ENCODE measurements at places on chromosomes 7 and 10.

DNA sequence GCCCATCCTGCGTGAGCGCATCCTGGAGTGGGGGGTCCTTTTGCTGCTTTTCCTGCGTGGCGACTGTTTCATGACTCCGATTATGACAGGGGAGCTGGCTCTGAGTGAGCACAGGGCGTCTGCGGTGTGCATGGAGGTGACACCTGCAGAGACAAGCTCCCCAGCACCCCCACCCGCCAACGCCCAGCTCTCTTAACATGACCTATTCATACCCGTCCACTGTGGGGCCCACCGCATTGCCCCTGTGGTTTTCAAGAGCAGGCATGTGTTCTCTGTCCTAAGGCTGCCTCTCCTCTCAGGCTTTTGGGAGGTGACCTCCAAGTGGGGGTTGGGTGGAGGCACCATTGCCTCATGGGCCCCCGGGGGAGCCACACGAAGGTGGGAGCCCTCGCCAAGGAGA is 500.7 kb downstream of the TCERG1L start:
- DNase-seq, result no peak

GRCh38 chr10:125592897-125593296 is 90.1 kb downstream of the TEX36 start:
- peak; percentile 52 for DNase-seq

DNA sequence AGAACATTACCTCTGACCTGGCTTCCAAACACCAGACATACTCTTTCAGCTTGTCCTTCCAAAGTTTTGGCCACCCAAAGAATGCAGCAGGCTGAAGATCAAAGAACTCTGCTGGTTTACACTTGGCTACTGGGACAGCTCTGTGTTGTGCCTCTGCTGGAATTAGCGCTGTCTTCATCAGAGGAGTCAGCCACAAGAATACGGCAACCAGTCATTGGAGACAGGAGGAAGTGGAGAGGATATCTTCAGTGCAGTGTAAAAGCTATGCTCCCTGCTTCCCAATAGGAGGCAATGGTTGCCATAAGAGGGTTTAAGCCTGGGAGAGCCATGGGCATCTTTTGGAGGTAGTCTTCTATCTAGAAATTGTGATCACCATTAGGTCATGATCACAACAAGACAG is 126.7 kb upstream of the WNT16 start:
- DNase-seq, result no peak

GRCh38 chr10:80856186-80856585 is 318.5 kb downstream of the SH2D4B start:
- no peak for DNase-seq

DNA sequence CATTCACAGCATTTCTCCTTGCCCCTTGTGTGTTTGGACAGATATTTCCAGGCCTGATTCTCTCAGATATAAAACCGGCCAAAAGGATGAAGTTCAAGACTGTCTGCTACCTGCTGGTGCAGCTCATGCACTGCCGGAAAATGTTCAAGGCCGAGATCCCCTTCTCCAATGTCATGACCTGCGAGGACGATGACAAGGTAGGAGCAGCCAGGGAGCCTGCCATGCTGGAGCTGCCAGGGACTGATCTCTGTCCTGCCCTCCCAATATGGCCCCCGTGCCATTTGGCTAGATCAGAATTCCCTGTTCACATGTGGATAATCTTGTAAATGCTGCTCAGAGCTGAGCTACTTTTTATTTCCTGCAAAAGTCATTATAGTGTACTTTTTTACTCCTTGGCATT is 87.8 kb downstream of the ADCY1 start:
- DNase-seq, result no peak

GRCh38 chr7:140245611-140246105 is 68.9 kb upstream of the KDM7A start:
- DNase-seq, result no peak

GRCh38 chr7:4621396-4621795 is 60.7 kb upstream of the FOXK1 start:
- no peak for DNase-seq

DNA sequence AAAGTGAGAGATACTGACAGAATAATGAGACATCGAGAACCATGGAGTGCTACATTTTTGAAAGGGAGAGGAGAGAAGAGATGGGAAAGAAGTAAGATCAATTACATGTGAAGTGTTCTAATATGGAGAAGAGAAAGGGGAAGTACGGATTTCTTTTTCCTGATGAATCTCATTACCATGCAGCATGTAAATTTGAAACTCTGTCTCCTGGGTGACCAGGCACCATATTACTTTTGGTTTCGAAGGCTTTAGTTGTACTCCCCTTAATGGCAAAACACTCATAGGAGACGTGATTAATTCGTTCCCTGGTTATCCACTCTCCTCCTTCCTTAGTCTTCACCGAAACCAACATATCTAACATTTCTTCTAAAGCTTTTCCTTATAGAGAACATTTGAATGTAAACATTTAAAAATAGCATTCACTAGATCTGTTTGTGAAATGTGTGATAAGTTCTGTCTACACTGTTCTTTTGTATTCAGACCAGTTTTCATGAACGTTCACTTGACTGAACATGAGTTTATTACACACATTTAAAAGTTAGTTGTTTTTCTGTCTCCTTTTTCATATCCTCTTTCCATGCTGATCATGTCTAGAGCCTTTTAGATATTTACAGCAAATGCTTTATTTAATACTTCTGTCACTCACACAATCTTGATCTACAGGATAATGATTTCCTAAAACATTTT is 80.2 kb upstream of the MSRB2 start:
- no peak for DNase-seq

DNA sequence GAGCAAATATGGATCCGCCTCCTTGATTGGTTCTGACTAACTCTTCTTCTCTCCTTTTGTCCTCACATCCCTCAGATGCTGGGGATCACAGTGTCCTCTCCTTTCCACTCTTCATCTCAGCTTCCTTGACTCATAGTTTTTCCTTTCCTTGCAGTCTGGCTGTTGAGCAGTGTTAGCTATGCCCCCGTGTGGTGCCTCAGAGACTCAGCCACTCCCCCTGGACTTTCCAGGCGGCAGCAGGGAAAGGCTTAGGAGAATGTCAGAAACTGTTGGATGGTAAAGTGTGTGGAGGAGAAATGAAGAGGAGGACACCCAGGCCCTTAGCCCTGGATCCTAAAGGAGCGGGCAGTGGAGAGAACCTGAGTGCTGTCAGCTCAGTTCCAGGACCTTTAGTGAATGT is 267.5 kb downstream of the CELF2 start:
- peak; percentile 4 for DNase-seq

DNA sequence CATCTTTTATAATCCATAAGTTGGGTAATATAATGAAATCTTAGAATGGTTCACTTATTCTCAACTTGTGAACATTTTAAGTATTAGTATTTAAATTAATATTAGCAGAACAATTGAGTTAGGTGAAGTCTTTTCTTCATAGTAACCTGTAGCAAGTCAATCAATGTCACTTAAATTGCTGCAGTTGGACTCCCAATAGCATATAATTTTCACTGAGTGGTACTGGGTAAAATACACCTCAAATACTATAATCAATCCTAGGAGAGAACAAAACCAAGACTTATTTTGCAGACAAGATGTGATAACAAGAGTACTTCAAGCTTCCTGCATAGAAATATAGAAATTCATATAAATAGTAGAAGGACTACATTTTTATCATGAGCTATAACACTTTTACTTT is 677.9 kb upstream of the LRRN3 start:
- DNase-seq, result no peak

- DNase-seq, result no peak
These were observed 132.6 kb downstream of the NXPH1 start for GRCh38 chr7:8566016-8566415.

DNA sequence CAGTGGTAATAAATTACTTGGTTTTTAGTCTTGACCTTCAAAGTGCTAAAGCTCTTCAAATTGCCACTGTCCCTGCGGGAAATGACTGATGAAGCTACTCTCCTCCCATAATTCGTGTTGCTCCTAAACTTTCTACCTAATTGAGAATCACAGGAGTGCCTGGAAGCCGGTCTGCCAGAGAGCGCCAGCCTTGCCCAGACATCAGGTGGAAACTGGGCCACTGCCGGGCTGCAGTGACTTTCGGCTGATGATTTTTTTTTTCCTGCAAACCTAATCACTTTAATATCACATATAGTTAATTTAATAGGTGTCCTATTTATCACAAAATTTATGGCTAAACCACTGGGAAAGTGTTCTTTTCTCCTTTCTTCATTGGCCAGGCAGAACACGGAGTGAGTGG is 59.6 kb upstream of the UBE3C start:
- no peak for DNase-seq

- DNase-seq, result no peak
These were observed 26.6 kb upstream of the DDC start for GRCh38 chr7:50591480-50592438.

Measured in MCF 10A (cell line).